A172 (cell line): ENCODE measurements at places on chromosomes 7 and 10. TPM values are rescaled to one million over a fixed set of nuclear protein-coding genes. Genes with fewer than 3 reads are reported as not detected.

The AKR1C2 gene
- 50.4 and 186 TPM in 2 replicates for total RNA-seq

The PPP2R2D gene
- 21.3 and 22.7 TPM in 2 replicates for total RNA-seq

The NPSR1 gene
- not detected in 2 replicates for total RNA-seq

The OR9A2 gene
- not detected in 2 replicates for total RNA-seq

The NAT16 gene
- total RNA-seq: 0.93 TPM in 1 of 2 replicates, not detected in the other

The SYT15 gene
- not detected in 2 replicates for total RNA-seq

The EN2 gene
- total RNA-seq: not detected in 2 replicates

The ADD3 gene
- 44.9 and 63.3 TPM in 2 replicates for total RNA-seq
